Fibroblast of pulmonary artery (primary cell): ENCODE measurements at places on chromosomes 2 and 18.

DNA sequence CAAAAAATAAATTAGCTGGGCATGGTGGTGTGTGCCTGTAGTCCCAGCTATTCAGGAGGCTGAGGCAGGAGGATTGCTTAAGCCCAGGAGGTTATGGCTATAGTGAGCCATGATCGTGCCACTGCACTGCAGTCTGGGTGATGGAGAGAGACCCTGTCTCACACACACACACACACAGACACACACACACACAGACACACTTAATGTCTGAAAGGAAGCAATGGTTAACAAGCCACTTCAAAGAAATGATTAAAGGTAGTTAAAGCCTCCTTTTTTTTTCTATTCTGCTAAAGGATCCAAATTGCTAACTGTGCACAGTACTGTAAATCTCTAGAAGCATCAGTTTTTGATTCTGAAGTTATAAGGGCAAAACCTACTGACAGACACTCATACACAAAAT is 211.1 kb downstream of the TMEM163 start:
- no peak for DNase-seq

- DNase-seq: no peak
These were observed 205 bp downstream of the TET3 start for GRCh38 chr2:73984922-73985307.

DNA sequence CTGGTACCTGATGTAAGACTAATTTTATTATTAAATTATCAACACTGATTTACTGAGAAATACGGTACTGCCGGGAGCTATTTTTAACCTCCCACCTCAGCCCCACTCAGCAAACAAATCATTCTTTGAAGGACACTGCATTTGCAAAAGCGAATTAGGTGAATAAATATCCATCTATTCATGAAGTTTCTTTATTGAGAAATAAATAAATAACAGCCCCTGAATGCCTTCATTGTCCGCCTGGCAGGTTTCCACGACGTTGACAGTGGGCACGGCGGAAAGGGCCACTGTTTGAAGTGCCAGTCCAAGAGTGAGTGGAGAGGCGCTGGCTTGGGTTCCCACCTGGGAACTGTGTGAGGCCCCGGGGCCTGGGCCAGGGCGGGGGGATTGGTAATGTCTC is 15.7 kb downstream of the C1QL2 start:
- DNase-seq: no peak

- no peak for DNase-seq
These were observed 31.9 kb upstream of the REG3G start for GRCh38 chr2:78993518-78994148.

- peak; percentile 78 for DNase-seq
These were observed 88.4 kb downstream of the PMAIP1 start for GRCh38 chr18:59988098-59988706.

- DNase-seq: peak; percentile 62
These were observed 73.2 kb downstream of the MAP4K4 start for GRCh38 chr2:101770726-101771125.

GRCh38 chr2:65919550-65920188 is 487.3 kb upstream of the SPRED2 start:
- no peak for DNase-seq

DNA sequence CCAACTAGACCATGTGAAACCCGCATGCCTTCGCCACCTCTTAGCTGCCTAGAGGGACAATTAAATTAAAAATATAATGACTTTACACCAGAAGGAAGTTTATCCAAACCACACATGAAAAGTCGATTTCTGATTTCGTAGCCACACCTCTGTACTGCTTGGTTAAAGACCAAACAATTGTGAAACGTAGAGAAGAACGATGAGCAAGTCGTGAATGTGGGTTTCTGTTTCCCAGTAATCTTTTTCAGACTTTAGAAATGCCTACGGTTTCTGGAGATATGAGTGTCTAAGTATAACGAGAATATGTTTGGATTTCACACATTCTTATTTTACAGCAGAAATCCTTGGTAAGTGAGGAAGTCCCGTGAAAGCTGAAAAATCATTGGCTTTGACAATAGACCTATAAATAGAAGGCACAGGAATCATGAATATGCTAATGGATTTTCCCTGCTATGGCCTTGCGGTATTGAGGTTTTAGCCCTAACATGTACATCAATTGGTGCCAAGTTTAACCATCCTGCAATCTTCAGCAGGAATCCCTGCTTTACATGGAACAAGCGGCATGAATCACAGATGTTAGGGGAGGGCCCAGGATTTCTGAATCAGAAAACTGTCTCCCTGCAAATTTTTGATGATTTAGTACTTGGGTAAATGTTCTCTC is 105.6 kb downstream of the TTC32 start:
- peak; percentile 29 for DNase-seq
